GDM1 (cell line): ENCODE measurements at places on chromosomes 3 and 15.

DNA sequence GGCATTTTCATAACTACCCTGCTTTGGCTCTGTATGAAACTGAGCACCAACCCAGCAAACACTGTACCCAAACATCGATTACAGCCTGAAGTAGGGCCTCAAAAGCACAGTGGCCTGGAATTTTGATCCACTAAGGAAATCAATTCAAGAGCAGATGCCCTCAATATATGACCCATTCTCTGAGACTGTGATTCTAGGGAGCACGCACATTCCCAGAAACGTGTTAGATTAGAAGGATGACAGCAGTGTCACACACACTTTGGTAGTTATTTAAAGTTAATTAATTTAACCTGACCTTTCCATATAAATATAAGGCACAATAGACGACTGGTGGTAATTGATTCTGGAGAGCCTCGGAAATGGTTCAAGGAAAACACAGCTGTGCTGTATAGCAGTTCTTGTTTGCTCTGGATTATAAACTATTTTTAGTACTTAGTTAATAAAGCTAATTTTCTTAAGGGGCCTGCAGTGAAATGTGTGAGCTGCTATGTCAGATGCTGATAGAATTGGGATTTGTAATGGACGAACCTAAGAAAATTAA, 126.3 kb upstream of the ZNF385D start:
- no peak for DNase-seq

DNA sequence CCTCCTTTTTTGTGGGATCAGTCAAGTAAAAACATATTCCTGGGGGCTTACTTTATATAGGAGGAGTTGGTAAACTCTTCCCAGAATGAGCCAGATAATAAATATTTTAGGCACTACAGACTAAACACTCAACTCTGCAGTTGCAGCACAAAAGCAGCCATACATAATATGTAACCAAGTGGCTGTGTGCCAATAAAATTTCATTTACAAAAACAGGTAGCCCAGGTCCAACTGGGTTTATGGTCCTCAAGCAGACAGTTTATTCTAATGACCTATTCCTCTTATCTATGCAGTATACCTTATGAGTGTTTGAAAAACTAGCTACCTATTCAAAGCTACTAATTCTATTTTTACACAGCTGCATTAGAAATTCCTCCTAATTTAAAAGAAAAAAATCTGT, 61.8 kb downstream of the FAIM start:
- no peak for DNase-seq

DNA sequence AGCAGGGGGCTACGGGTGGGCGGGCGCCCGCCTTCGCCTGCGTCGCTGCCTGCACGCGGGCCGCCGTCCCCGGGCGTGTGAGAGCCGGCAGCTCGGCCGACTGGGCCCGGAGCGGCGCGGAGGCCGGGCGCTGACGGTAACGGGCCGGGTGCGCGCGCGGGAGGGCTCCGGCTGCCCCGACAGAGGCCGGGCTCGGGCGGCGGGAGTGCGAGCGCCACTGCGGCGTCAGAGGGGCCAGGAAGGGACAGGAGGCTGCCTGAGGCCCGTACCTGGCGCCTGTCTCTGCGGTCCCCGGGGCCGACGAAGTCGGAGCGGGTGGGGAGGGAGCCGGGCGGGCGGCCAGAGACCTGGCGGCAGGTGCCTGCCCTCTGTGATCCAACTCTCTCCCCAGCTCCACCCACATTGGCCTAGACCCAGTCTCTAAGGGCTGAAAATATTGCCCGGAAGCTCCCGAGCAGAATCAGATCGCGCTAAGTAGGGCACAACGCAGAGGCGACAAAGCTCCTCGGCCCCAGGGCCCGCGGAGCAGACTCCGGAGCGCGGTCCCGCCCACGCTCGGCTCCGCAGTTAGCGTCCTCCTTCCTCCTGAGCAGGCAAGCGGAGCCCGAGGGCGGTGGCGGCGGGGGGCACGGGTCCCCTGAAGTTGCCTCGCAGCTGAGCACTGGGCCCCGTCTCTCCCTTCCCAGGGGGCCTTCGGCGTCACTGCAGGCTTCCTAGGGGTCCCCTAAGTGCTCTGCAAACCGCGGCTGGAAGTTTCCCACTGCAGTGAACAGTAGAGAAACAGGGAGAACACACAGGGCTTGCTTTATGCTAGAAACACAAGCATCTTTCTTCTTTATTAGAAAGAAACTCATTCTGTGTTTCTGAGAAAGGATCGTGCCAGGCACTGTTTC, at the start of gene MAN2A2:
Gene MAN2A2, plus strand, starts transcription at position 463 of the 893 bp plus-strand sequence. CDS start 906 bp downstream, outside the sequence.
- peak; percentile 51 for DNase-seq

DNA sequence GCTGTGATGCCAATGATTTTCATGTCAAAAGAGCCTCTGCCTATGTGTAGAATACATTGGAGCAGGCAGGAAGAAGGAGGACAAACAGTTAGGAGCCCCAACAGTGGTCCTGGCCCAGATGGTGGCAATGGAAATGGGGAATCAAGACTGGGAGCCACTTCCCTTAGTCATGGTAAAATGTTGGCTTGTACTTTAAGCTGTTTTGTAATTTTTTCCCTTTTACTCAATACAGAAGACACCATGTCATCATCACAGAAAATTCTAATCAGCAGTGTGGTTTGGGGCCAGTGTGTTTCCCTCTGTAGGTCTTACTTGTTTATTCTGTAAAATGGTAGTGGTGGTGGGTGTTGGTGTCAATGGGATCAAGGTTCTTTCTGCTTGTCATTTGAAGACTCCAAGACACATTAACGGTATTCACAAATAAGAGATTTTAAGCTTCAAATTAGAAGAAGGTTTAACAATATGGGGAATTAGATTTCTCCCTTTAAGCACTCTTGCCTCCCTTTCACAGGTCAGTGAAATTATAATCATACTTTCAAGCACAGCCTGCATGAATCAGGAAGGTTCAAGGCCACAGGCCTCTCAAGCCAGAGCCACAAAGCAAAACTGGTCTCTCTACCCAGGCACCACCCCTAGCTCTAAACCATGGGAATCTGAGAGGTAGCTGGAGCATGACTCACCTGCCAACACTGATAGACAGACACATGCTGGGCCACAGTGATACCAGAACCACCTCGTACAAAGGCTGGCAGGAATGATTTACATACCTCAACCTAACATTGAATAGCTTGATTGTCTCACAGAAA, 24.9 kb downstream of the SIAH2 start:
- DNase-seq, result no peak

- no peak for DNase-seq
These were observed 20.9 kb downstream of the SYN2 start for GRCh38 chr3:12024959-12025570.

GRCh38 chr15:62109982-62110851, 43.4 kb downstream of the C2CD4A start:
- DNase-seq, result no peak

DNA sequence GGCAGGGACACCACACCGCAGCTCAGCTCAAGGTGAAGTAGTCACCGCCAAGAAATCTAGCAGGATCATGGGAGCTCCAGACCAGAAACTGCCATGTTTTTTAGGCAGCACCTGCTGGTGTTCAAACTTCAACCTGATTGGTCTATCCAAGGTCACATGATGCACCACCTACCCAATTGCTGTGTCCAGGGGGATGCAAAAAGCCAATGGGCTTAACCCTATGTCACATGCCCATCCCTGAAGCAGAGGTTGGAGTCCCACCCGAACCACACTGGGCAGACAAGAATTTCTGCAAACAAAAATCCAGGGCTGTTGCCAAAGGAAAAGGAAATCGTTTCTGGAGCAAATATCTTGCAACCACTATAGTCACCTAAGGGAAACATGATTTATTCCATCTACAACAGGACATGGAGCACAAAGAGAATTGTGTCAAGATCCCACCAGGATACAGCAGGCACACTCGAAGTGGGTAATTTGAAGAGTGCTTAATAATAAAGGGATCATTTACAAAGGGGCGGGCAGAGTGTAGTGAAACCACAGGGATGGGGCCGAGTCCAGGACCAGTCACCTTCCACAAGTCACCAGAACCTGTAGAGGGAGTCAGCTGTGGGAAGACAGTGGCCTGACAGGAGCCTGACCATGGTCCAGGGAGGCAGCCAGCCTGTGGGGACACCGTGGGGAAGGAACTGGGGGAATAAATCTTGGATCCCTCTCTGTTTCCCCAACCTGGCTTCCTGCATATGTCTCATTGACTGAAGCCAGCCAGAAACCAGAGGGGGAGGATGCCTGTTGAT, 34.2 kb upstream of the TSEN2 start:
- no peak for DNase-seq

GRCh38 chr3:16370872-16371740, 106.1 kb downstream of the OXNAD1 start:
- no peak for DNase-seq

- DNase-seq, result no peak
These were observed 28.8 kb upstream of the CDIN1 start for GRCh38 chr15:36550650-36551049.

GRCh38 chr3:152203652-152204051, 65.1 kb upstream of the MBNL1 start:
- DNase-seq, result no peak

GRCh38 chr15:98651581-98652220, 3.4 kb downstream of the IGF1R start:
- no peak for DNase-seq

DNA sequence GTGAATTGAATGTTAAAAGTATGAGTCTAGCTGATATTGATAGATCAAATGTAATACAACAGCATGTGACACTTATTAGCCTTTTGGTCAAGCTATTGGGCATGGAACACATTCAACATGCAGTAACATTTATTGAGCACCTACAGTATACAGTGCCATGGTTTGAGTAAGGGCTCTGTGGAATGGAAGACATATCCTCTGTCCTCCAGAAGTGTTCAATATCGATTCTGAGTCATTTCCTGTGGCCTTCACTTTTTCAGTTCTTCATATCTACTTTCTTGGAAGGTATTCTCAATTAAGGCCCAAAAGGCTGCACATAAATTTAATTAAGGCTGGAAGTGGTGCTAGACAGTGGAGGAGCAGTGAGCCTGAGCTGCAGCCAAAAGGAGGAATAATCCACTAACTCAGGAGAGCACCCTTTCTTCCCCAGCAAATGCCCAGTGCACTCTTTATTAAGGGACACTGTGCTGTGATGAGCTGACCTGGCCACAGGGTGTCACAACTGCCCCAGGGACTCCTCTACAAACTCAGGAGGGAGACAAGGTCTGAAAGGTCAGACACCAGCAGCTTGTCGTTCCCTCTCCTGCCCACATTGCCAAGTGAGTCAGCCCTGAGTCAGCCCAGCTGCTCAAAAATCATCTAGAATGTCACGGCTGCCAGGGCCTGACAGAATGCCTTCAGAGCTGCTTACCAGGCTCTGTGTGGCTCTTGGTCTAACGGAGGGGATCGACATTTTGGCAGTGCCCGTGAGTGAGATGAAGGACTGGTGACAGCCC, 544.8 kb downstream of the AGBL1 start:
- DNase-seq, result no peak

- no peak for DNase-seq
These were observed 126.7 kb downstream of the SERPINI1 start for GRCh38 chr3:167862104-167862730.

DNA sequence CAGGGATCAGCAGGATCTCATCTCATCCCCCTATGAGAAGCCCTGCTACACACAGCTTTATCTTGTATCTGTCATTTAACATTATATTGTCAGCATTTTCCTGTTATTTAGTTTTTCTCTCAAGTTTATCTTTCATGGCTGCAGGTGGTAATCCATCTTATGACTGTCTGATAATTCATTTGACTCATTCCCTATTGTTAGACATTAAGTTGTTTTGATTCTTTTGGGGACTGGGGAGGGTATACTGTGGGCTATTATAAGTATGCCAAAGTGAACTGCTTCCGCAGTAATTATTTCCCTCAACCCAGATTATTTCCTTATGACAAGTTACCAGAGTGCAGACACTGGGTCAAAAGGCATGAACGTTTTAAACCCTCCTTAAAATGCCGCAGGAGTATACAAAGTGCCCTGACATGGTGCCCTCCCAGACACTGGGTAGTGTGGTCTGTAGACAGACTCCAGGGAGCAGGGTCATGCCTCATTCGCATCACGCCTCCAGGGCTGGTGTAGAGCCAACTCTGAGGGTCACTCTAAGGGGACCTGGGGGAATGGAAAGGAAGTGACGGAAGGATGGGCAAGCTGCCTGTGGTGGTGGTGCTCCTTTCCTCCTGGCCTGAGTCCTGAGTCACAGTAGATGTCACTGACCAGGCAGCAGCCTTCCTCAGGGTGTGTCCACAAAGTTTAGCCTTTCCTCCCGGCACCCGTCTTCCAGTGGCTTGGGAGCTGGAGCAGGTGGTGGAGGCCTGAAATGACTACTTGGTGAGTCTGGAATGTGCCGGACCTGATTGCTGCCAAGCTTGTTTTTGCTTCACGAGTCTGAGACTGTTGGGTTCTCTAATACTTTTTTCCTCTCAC, 11.6 kb downstream of the GPR160 start:
- DNase-seq, result no peak

GRCh38 chr15:39376371-39376909, 204.4 kb upstream of the THBS1 start:
- no peak for DNase-seq

DNA sequence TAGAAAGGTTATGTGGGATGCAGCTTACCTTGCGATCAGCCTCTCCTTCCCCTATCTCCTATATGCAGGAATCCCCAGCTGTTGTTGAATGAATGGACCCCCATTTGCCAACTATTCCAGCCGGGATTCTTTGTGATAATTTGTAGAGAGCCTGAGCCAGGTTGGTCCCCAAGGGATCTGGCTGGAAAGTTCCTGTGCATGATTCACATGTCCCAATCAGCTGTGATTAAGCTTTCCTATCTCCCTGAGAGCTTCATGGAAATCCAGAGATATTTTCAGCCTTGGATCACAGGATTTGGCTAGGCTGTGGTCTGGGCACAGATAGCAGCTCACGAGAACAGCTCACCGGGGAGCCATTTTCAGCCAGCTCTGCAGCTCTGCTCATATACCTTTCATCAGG, 76.7 kb downstream of the ARNT2 start:
- DNase-seq, result no peak

GRCh38 chr3:159922861-159923312, 65.7 kb upstream of the IL12A start:
- DNase-seq, result no peak
